Glomerular endothelial cell (primary cell): ENCODE measurements at places on chromosomes 5 and 9.

DNA sequence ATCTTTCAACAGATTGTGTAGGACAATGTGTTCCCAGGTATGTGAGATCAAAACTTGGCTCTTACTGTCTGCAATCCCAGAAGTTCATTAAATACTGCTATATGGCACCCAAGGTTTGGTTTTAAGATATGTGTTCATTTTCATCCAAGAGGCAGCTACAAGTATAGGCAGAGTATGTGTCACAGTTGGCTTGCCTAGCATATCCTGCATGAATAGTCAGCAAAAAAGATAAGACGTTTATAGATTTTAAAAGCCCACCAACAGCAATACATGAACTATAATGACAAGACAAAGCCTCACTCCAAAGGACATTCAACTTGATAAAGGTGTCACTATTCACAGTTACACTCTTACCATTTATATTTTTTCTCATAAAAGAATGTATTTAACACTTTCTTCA lies 99.1 kb downstream of the BNC2 start:
- no peak for DNase-seq

GRCh38 chr9:16121601-16122286 lies 568.9 kb downstream of the CCDC171 start:
- no peak for DNase-seq

DNA sequence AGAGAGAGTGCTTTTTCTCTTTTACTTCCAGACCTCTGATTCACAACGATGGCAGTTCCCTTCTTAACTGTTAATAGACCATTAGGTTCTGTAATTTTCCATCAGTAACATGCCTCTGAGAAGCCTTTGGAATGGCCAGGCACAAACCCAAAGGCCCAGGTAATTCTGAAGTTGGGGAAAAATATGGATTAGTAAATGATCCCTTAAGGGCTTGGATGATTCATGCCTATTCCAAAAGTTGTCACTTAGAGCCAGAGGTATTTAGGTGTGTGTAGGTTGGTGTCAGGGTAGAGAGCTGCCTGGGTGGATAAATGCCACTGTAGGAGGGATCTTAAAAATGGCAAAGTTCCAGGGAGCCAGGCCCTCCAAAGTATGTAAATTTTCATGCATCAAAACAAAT lies 228.8 kb downstream of the PLK2 start:
- DNase-seq: no peak

DNA sequence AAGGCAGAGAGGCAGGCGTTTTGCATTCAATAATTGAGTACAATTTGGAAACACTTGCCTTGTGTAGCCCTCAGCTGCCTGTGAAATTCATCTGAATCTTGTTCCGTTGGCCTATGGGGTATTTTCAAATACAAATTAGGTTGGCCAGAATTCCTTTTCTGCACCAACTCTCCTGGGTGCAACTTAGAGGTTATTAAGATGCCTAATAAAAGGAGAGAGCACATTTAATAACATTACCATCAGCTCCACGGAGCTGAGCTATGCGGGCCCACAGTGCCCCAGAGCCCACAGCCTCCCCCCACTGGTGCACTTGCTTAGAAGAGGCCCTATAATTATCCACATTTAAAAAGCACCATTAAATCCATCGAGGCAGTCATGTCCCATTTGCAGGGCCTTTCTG lies 367.6 kb upstream of the CLINT1 start:
- DNase-seq: no peak

- DNase-seq: no peak
These were observed 114.1 kb downstream of the MLLT3 start for GRCh38 chr9:20508242-20508641.

DNA sequence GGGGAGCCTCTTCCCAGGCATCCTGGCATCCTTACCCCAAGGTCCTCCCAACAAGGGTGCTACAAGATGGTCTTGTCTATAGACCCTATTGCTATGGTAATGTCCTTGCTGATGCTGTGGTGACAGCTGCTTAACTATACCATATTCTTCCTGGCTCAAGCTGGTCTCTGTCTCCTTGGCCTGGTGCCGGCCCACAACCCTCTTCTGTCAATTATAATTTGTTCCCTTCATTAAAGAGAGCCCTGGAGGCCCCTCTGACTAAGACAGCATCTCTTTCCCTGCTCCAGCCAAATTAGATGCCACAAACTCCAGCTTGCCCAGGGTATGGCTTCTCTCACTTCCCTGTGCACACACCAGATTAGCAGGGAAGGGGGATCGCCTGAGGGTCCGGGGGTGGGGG lies 86.7 kb downstream of the PSD2 start:
- DNase-seq: no peak

- no peak for DNase-seq
These were observed 27.5 kb downstream of the GADD45G start for GRCh38 chr9:89632192-89632733.

DNA sequence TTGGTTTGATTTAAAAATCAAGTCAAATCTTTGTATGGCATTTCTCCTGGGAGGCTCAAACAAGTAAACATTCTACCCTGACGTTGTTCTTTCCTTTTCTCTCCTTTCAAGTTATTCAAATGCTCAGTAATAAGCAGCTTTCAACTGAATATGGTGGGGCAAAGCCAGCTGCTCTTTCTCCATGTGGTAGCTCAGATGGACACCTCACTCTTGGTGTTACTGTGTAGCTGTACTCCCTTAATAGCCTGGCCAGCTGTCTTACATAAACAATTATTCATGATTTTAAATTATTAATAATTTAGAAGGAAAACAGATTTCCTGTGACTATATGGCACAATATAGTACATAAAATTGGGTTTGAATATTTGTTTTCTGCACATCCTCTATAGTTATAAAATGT lies 165.2 kb downstream of the PDE4D start:
- no peak for DNase-seq

GRCh38 chr5:176362233-176362490 lies 598 bp upstream of the KIAA1191 start:
- no peak for DNase-seq

GRCh38 chr5:32625106-32625505 lies 39.7 kb downstream of the SUB1 start:
- no peak for DNase-seq
